ENCODE measurements at places on chromosomes 12 and 14.
A peak's percentile ranks its signal among the peaks of the same experiment; 100 is the strongest.

DNA sequence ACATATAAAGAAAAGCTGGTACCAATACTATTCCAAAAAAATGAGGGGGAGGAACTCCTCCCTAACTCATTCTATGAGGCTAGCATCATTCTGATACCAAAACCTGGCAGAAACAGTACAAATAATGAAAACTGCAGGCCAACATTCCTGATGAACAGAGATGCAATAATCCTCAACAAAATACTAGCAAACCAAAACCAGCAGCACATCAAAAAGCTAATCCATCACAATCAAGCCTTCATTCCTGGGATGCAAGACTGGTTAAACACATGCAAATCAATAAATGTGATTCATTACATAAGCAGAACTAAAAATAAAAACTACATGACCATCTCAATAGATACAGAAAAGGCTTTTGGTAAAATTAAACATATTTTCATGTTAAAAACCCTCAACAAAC, 281.3 kb downstream of the KCNH5 start:
- no peak for DNase-seq

DNA sequence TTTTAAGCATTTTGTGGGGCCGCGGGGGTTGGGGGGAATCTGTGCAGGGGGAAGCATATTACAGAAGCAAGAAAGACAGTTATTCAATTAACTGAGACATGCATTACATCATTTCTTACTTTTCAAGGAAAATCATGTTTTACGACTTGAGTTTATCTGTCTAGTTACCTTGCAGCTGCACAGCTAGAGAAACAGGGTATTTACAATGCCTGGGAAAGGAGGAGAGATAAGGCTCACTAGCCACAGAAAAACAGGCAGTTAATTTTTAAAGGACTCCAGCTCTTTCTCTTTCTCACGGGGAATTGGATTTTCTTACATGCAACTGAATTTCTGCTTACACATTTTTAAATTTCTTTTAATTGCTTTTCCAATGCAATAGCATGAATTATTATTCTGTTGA, 22.2 kb downstream of the FCF1 start:
- DNase-seq, result no peak

DNA sequence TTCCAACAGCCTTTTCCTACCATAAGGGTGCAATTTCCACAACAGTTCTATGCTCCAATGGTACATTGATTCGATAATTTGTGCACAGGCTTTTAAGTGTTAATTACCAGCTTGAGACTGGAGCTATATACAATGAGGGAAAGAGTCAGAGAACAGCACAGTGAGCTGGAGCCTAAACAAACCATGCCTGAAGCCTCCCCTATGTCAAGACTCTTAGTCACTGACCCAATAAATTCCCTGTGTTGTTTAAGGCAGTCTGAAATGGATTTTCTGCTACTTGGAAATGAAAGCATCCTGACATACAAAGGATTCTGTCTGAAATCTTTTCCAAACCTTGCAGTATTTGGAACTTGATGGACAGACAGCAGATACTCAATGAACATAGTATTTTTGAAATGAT, 149.0 kb downstream of the EFCAB11 start:
- DNase-seq, result no peak

DNA sequence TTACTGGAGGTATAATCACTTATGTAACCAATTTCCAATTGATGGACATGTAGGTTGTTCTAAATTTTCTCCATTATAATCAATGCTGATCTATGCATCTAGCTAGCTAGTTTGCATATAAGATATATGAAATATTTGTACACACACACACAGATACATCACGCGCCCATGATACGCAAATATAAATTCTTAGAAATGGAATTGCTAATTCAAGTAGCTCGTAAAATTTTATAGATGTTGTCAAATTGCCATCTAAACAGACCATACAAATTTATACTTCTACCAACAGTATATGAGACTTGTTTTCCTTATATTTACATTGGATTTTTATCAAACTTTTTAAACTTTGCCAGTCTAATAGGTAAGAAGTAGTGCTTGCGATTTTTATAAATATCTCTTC, 29.1 kb upstream of the TRIM9 start:
- DNase-seq, result no peak

- DNase-seq, result peak; percentile 78
Observed at GRCh38 chr14:50062438-50063085, 53.8 kb downstream of the VCPKMT start.

GRCh38 chr12:113098441-113099028, 37.0 kb downstream of the RASAL1 start:
- peak; percentile 47 for DNase-seq

DNA sequence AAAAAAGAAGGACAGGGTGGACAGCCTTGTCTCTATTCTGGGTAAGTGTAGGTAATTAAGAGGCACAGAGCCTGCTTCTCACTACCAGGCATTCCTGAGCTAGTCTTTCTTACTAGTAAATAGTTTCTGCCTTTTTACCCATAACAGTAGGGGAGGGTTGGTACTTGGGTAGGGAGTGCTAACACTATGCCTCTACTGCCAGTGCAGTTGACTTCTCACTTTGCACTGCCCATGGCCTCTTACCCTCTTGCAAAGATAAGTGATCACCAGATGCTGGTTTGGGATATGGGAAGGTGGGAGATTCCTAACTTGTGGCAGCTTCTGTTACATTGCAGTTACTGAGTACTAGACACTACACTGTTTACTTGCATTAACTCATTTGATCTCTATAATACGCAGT, 11.6 kb downstream of the AHSA1 start:
- DNase-seq, result no peak

DNA sequence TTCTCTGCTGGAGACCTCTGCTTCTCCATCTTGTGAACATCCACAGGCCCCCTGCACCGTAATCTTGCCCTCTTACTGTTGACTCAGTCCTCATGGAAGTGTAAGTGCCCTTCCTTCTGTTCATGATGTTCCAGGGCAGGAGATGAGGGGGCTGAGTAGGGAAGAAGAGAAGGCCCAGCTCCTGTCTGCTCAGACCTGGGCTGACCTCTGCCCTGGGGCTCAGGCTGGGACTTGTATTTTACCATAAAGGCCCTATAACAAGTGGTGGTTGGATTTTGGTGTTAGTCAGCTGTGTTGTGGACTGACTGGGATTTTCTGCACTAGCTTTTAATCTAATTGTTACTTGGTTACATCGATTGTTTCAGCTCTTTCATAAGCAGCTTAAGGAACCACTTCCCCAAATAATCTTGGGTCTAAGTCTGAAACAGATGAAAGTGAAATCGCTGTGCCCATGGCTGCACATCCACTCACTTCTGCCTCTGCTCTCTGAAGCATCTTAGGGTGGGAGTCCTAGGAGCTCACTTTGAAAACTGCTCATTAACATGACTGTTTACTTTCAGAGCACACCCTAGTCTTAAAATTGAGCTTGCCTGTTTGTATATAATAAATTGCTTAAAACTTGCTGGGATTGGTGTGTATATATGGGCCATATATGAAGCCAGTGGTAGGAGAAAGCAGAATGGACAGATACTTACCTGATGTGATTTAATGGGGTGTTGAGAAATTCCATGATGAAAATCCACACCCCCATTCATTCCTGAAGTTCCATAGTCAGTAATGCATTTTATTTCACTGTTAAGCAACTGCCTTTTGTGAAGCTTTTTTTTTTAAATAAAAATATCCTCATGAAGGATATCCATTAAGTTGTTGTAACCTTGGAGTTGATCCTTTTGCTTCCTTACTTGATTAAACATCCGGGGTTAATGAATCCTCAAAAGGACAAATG, 17.7 kb downstream of the C12orf71 start:
- DNase-seq, result no peak

DNA sequence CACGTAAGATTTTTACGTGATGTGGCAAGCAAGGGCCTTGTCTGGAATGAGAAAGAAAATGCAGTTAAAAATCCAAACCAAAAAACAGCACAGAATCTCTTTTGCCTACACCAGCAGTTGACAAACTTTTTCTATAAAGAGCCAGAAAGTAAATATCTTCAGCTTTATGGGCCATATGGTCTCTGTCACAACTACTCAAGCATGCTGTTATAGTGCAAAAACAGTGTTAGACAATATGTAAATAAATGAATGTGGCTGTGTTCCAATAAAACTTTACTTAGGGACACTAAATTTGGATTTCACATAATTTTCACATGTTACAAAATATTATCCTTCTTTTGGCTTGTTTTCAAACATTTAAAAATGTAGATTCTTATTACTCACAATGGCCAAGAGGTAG, 6.2 kb upstream of the ELK3 start:
- no peak for DNase-seq

GRCh38 chr14:77088219-77088618, 9.8 kb upstream of the CIPC start:
- DNase-seq, result no peak

DNA sequence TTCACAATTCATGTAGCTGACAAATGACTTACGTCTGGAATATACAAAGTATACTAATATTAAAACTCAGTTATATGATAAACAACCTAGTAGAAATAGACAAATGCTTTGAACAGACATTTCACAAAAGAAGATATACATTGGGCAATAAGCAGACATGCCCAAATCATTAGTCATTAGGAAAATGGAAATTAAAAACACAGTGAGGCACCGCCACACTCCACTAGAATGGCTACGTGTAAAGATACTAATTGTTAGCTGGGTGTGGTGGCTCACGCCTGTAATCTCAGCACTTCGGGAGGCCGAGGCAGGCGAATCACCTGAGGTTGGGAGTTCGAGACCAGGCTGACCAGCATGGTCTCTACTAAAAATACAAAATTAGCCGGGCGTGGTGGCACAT, 248.9 kb upstream of the TMEM132C start:
- no peak for DNase-seq

Data from stimulated activated CD8-positive, alpha-beta memory T cell treated with anti-CD3 and anti-CD28 coated beads, Interleukin-7, amount 100 ng/mL, for 48 hours (primary cell).